ENCODE measurements at places on chromosomes 7 and 10. TPM values are rescaled to one million over a fixed set of nuclear protein-coding genes. Genes with fewer than 3 reads are reported as not detected.

DNA sequence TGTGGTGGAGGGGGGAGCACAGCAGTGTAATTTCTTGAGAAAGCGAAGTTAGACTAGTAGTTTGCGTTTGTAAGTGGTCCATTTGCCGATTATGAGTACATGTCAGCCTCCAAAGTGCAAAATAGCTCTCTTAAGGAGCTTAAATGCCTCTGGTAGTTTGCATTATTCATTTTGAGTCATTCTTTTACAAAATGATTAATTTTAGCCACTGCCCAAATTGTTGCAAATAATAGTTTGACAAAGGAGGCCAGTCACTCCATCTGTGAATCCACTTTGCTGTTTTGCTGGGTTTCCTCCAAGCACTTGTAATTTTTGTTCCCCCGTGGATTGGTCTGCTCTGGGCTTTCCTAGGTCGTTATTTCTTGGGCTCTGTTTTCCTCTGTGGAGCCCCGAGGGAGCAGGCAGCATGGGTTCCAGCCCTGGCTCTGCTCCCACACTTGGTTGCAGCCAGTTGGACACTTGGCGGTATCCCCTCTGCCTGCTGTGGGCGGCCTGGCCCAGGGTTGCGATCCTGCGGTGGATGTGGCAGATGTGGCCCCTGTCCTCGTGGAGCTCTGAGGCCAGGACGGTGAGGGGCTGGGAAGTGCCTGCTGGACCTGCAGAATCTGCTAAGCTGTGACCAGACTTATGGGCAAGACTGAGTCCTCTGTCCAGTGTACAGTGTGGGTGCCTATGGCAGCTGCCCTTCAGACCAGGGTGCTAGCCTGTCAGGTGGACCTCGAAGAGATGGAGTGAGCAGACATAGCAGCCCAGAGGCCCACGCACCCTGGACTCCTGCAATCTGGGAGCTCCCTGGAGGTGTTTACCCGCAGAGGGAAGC, 129.1 kb upstream of the BTBD16 start:
- no peak for DNase-seq

GRCh38 chr7:152571068-152571467, 104.9 kb downstream of the XRCC2 start:
- no peak for DNase-seq

DNA sequence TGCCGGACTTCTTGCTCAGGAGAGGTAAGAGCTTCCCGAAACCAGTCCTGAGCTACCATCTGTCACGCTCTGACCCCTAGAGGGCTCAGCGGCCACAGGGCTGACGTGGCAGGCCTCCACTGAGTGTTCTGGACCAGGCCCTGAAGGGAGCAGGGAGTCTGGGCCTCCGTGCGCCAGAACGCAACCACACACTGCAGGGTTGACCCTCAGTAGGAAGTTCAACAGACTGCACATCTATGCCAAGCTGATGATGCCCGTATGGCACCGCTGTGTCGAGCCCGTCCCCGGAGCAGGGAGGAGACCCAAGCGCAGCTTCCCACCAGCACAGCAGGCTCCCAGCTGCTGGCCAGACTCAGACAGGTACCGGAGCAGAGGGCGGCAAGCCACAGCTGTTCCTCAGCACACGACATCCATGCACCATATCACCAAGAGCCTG, 39.2 kb downstream of the CAMK2B start:
- no peak for DNase-seq

DNA sequence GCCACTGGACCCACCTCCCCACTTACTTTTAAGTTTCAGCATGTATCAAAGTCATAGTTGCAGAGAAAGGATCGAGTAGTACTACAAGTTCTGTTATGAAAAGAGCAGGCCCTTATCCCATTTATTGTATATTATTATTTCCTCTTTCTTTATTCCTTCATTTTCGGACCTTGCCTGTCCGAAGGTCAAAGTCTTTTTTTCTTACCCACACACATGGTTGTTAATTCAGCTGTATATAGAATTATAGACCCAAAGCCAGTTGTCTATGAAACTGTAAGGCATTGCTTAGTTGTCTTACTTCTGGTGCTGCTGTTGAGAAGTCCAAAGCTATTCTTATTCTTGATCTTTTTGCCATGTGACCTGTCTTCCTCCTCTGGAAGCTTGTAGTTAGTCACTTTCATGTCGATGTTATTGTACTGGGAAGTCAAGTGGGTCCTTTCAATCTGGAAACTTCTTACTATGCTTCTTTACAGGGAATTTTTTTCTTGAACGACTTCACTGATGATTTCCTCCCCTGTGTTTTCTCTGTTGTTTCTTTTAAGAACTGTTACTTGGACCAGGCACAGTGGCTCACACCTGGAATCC, 8.3 kb downstream of the NUDT5 start:
- no peak for DNase-seq

DNA sequence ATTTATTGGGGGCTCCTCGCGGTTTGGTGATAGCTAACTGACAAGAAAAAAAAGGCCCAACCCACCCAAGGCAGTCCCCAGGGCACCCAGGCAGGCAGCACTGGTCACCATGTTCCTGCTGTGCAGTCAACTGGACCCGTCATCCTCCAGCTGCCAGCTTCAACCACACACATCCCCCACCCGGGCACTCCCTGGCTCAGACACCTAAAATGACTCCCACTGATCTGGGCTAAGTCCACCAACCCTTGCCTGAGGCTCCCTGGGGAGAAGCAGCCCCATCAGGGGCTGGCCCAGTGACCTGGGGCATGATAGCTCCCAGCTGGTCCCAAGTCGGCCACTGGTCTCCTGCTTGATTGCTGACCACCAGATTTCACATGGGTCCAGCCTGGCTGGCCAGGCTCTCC, 161.8 kb downstream of the NRF1 start:
- DNase-seq = no peak

DNA sequence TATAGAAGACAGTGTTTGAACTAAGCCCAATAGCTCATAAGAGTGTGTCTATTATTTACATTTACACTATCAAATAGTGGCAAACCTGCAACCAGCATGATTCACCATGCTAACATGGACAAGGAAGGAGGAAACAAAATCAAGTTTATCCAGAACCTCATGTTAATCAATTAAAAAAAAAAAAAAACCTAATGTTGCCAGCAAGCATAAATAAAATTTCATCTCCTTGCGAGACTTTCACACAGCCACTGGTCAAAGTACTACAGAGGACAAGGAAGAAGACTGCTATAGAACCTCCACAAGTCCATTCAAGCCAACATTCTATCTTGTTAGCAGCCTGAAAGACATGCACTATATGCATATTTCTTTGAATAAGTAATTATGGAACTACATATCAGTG, 9.7 kb downstream of the TM9SF3 start:
- DNase-seq = no peak

GRCh38 chr10:21702633-21703111, 168.6 kb downstream of the MLLT10 start:
- DNase-seq = no peak

DNA sequence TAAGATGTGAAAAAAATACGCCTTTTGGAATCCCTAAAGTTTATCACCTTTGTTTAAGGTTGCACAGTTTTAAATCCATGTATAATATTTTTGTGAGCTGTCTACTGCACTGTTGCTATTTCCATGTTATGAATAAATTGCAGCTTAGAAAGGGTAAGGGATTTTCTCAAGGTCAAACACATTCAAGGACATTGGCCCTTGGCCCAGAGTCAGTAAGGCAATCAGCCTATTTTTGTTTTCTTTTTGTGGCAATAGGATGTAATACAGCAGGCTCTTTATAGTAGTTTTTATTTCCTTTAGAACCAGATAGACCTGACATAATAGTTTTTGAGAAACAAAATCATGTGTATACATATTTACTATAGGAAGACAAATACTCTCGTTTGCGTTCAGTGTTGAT, 219.8 kb downstream of the ACTR3B start:
- no peak for DNase-seq

DNA sequence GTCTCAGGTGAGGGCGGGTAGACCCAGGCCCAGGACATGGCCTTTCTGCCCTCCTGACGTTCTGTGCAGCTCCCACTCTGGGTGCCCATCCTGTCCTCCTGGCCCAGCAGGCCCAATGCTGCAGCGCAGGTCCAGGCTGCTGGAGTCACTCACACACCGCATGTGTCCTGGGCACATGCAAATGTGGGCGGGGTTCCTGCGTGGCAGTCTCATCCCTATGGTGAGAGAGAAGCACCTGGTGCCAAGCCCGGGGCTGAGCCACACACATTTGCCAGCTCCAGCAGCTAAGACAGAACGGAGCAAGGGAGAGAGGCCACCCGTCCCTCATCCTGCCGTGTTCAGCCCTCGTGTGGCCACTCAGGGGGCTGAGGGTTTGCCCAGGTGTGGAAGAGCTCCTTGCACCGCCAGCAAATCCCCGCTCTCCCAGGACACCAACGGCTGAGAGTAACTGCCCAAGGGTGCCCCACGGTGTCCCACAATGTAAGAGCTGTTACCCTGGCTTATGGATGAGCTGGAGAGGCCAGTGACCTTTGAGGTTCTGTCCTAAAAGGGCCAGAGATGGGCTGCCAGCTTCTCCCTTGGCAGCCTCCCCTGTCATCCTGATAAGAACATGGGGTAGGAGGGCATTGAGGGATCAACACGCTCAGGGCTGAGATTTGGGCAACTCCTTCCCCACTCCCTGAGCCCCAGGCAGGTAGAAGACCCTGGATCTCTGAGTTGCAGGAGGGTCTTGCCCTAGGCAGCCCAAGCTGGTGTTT, 4.4 kb downstream of the FUOM start:
- no peak for DNase-seq

Gene IKZF1
- 4.9 TPM for total RNA-seq

Gene LRRC18
- total RNA-seq = not detected
